ENCODE measurements at places on chromosomes 6 and 20.

GRCh38 chr6:131244942-131245341 lies 109.7 kb downstream of the AKAP7 start:
- no peak for DNase-seq

- DNase-seq = no peak
Observed at GRCh38 chr6:72925136-72925535, 300.2 kb downstream of the KHDC1L start.

DNA sequence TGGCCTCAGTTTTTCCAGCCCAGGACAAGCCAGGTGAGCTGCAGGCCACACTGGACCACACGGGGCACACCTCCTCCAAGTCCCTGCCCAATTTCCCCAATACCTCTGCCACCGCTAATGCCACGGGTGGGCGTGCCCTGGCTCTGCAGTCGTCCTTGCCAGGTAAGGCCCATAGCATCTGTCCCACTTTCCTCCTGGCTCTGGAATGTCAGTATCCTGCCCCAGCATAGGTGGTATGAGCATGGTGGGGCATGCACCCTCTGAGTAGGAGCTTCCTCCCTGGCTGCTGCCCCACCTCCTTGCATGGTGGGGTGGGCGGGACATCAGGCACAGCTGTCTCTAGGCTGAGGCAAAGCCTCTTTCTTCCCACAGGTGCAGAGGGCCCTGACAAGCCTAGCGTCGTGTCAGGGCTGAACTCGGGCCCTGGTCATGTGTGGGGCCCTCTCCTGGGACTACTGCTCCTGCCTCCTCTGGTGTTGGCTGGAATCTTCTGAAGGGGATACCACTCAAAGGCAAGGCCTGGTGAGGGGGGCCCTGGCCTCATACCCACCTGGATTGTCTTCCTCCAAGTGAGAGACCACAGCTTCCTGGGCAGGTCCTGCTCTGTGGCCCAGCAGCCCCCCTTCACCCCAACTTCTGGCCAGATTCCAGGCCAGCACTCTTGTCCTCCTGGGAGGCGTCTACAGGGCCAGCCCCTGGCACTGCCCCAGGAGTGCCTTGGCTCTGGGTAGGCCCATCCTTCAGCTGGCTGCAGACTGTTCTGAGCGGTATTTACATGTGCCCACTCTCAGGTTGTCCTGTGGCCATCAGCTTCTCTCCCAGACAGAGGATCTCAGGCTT lies 9.1 kb downstream of the PI16 start:
- DNase-seq = no peak

- no peak for DNase-seq
Observed at GRCh38 chr6:31842053-31842452, 14.5 kb downstream of the HSPA1B start.

- DNase-seq = no peak
Observed at GRCh38 chr6:73372516-73372915, 2.8 kb upstream of the OOEP start.

DNA sequence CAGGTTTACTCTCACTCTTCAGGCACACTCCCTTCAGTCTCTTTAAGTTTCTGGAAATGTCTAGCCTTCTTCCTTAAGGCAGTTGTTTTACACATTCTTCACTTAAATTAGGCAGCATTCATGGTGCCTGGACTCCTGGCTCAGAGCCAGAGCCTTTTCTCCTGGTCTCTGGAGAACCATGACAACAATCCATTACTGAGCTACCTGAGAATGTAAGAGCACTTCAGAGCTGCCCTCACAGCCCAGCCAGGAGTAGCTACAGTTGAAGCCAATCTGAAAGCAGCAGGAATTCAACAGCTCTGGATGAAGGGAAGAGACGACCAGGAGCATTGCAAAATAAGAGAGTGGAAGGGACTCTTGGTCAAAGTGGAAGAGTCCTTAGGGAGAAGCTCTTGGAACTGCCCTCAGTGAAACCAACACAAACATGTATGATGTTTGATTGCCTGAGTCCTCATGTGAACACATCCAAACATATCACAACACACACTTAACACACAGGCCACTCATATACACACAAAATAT lies 416.8 kb upstream of the SPTLC3 start:
- DNase-seq = no peak

GRCh38 chr6:15927531-15928225 lies 201.2 kb upstream of the MYLIP start:
- no peak for DNase-seq

GRCh38 chr6:162862941-162863340 lies 135.2 kb downstream of the PACRG start:
- no peak for DNase-seq

- DNase-seq = no peak
Observed at GRCh38 chr6:15108383-15108715, 137.5 kb upstream of the JARID2 start.

DNA sequence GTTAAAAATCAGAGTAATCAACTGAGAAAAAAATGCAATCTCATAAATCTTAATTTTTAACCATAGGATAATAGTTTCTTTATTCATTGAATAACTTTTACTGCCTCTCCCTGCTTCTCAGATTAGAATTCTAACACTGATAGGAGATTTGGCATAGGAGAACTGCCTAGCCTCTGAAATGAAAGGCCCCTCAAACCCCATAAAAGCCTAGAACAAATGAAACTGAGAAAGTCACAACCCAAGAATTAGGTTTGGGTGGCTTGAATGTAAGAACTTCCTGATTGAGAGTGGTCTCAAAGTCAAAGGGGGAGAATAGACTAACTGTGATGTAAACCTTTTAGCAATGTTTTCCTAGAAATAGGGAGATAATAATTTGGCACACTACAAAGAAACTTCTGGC lies 52.2 kb downstream of the SAMD5 start:
- no peak for DNase-seq

DNA sequence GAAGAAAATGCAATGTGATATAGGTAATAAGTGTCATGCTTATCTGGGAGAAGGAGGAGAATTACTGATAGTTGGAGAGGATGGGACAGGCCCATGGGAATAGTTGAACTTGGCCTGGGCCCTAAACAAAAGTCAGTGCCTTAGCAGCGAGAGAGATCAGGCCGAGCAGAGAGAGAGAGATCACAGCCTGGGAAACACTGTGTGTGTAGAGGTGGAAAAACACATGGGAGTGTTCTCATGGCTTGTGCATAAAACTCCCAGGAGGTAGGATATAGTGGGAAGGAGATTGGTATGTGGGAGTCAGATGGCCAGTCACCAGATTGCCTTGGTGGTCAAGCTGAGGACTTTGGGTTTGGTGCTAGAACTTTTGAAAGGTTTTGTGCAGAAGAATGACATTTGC lies 47.6 kb downstream of the FIG4 start:
- DNase-seq = no peak

- no peak for DNase-seq
Observed at GRCh38 chr6:152170702-152171667, 363.5 kb downstream of the ESR1 start.

GRCh38 chr6:44603044-44603686 lies 215.7 kb downstream of the CDC5L start:
- DNase-seq = no peak

- no peak for DNase-seq
Observed at GRCh38 chr6:31663961-31664789, 622 bp downstream of the GPANK1 start.

DNA sequence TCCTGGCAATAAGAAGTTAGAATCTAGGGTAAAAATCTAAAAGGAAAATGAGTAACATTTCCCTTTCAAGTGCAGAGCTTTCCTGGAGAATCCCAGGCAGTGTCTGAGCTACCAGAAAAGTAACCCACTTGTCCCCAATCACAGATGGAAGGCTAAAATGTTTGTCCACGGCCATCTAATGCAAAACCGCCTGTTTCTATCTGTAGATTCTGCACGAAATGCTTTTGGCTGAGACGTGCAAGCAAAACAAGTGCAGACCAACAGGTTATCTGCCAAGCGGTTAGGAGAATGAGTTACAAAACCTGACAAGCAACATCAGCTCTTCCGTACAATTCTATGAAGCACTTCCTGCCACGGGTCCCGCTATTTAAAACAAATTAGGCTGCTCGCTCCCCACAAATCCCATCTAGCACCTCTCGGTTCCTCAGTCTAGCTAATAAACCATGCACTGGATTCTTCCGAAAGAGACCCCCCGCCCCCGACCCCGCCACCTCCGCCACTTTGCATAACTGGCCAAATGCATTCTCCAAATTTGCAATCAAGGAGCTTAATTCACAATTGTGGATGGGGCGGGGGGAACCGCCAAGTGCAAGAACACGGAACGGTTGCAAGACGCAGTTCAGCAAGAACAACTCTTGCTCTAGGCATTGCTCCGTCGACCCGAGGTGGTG lies 1.4 kb downstream of the ELOVL5 start:
- no peak for DNase-seq

- DNase-seq = no peak
Observed at GRCh38 chr6:155383913-155384312, 69.6 kb upstream of the TFB1M start.

GRCh38 chr6:100913400-100914276 lies 32.5 kb upstream of the ASCC3 start:
- DNase-seq = no peak

GRCh38 chr6:44157152-44157521 lies 1.5 kb upstream of the CAPN11 start:
- DNase-seq = no peak

DNA sequence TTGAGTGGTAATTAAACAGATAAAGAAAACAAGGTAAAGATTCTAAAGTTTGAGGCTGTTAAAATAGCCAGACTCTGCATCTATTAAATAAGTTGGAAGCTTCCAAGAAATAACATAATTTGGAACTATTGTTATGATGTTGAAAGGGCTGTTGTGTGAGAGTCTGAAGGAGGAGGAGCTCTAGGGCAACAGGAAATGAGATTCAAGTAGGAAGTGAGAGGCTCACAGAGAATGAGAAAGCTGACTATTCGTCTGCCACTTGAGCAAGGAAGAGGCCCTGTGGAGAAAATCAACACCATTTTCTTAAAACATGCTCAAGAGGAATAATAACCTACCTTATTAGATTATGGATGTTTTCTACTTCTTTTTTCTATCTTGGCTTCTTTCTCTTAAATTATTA lies 185.2 kb downstream of the SLC24A3 start:
- DNase-seq = no peak

DNA sequence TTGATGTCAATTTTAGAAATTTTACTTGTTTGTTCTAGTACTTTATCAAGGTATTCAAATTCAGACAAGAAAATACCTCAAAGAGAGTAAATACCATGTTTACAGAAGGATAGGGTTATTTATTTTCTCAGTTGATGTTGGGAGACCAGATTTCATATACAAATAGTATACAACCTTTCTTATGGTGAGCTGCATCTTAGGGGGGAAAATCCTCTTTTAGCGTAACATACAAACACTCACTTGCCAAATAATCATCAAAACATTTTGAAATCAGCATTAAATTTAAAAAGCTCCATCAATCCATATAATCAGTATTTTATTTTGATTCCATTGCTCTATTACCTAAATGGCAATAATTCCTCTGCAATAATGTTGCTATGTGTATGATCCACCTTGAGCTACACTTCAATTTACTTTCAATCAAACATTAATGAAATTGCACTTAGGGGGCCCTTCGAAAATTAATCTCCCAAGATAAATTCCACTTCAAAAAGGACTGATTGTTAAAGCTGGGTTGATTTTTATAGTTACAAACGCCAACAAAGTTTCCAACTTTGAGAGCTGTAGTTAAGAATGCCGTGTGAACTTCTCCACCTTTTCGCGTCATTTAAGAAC lies 2.2 kb downstream of the NKX2-4 start:
- DNase-seq = no peak

- no peak for DNase-seq
Observed at GRCh38 chr6:123745895-123746294, 57.8 kb upstream of the NKAIN2 start.

DNA sequence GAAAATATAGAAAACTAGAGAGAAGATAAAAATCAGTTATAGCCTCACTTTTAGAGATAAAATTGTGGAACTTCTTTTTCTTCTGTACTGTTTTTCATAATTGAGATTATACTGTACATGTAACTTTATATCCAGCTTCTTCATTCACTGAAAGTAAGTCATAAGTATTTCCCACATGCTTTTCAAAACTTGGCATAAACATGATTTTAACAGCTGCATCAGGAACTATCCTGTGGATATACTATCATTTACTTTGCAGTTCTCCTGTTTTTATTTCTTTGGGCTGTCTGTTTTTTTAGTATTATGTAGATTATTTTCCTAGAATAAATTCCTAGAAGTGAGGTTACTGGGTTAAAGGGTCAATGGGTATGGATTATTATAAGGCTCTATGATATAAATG lies 14.8 kb downstream of the DSTN start:
- no peak for DNase-seq

DNA sequence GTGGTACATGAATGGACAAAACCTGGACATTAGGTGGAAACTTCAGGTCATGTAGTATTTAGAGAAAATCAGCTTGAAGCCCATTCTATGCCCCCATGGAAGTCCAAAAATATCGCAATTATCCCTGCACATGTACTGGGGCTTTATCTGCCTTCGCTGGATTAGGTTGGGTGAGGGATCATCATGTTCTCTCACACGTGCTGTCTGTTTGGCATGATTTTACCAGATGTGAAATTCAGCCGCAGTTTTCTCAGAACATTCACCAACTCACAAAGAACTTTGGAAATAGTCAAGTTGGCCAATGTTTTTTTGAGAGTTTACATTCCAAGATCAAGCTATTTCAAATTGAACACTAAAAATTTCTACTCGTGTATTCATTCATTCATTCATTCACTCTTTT lies 459.8 kb upstream of the CITED2 start:
- DNase-seq = no peak

DNA sequence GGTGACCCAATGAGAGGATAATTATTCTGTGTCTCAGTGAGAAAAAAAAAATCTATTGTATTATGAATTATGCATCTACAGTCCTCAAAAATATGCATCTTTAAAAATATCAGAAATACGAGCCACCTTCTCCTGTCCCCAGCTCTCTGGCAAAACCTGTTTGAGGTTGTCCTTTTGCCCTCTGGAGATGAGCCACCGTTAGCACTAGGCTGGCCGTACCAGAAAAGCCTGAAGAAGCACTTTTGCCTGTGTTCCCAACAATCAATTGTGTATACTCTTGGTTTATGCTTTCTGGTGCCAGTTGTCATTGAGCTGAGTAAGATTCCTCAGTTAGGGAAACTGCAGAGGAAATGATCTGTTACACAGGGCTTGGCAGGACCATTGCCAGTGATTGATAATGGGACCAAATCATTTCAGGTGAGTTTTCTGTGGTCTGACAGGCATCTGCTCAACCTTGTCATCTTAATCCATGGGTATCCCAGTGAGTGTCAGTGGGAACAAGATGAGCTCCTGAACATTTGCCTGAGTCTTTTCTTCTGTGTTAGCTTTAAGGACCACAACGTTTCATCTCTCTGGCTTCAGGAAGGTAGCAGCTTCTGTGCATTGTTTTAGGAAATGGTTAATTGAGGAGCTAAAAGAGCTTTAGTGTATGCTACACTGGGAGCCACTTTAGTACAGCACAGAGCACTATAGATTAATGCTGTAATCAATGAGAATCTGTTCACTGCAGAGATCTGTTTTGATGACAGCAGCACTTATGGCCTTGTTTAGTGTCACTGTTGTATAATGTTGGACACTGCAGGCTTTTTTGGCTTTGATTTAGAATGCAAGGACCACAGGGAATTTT lies 330.1 kb downstream of the RIMS1 start:
- no peak for DNase-seq

GRCh38 chr6:163761481-163761880 lies 347.0 kb downstream of the QKI start:
- no peak for DNase-seq

GRCh38 chr6:4262526-4262925 lies 127.2 kb upstream of the ECI2 start:
- no peak for DNase-seq

- DNase-seq = no peak
Observed at GRCh38 chr6:121188356-121188755, 145.9 kb downstream of the TBC1D32 start.
